Liver (tissue), 10 donors: ENCODE measurements at places on chromosomes 5 and 9.

GRCh38 chr9:86458191-86458855 is 104.1 kb upstream of the TUT7 start:
- no peak overlapping the region for H3K27ac ChIP-seq
- H3K4me3 ChIP-seq: no peak overlapping the region
- H3K27me3 ChIP-seq: no peaks in the 10 kb centered on the region
- no peaks in the 10 kb centered on the region for H3K36me3 ChIP-seq

DNA sequence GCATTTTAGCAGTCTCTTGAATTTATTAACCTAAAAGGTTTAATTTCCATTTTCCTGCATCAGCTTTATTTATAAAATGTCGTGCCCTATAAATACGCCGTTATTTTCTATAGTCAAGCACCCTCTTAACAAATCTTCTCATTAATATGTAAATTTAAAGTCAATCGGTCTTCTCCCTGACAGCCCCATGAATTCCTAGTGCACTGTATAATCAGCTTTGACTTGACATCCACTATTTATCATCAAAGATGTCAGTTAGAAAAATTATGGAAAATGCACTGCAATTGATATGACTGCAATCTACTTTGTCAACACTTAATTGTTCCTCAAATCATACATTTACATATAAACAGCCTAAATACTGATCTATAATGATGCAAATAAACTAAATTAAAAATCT is 83.4 kb downstream of the AP3B1 start:
- H3K36me3 ChIP-seq: peaks cover 3% of the 10 kb centered on the region
- DNase-seq: no peak
- H3K27ac ChIP-seq: no peak overlapping the region
- no peaks in the 10 kb centered on the region for H3K27me3 ChIP-seq
- no peaks in the 10 kb centered on the region for H3K4me1 ChIP-seq

DNA sequence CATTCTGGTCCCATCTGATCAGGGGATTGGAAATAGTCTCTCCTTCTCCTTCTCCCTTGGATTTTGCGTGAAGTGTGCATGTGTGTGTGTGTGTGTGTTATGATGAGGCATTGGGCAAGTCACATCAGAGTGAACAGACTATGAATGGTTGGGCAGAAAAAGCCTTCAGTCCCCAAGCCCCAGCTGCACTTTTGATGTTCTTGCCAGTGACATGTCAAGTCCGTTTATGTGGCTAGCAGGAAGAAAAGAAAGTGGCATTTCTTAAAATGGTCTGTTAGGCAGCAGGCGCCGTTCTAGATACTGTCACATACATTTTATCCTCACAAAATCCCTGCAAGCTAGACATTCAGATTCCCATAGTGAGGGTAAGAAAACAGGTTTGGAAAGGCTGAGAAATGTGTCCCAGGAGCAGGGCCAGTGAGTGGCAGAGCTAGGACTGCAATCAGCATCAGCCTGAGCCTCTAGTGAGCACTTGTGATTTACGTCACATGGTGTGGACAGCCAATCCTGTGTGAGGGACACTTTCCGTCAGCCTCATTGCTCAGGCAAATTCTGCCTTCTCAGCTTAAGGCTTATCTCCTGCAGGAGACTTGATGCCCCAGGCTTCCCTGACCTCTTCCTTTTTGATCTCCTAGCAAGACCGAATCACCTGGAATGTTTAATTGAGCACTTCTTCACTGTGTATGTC is 60.4 kb downstream of the GLRA1 start:
- H3K36me3 ChIP-seq: no peaks in the 10 kb centered on the region
- no peak overlapping the region for H3K4me3 ChIP-seq
- no peak overlapping the region for H3K27ac ChIP-seq
- no peak for DNase-seq
- H3K27me3 ChIP-seq: no peaks in the 10 kb centered on the region

- no peaks in the 10 kb centered on the region for H3K36me3 ChIP-seq
- DNase-seq: peak; percentile 69
- H3K4me1 ChIP-seq: peaks cover 5% of the 10 kb centered on the region
- no peaks in the 10 kb centered on the region for H3K27me3 ChIP-seq
Observed at GRCh38 chr9:98118640-98119601, at the start of gene TRIM14. Gene TRIM14, minus strand, starts transcription at chr9:98119222. Its CDS starts 34 bp downstream, at chr9:98119188.

DNA sequence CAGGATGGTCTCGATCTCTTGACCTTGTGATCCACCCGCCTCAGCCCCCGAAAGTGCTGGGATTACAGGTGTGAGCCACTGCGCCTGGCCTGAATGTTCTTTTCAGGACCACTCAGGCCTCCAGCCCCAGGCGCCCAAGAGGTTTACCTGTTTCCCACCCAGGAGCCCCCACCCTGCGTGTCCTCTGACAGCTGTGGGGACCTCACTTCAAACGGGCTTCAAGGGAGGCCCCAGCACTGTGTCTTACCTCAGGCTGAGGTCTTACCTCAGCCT is 19.1 kb upstream of the SLC6A19 start:
- H3K4me3 ChIP-seq: peak overlapping the region; percentile 55
- peak overlapping the region; percentile 75 for H3K27ac ChIP-seq
- H3K27me3 ChIP-seq: no peaks in the 10 kb centered on the region
- no peak for DNase-seq

GRCh38 chr9:127195976-127196825 is 68.4 kb upstream of the GARNL3 start:
- no peaks in the 10 kb centered on the region for H3K36me3 ChIP-seq
- no peaks in the 10 kb centered on the region for H3K27me3 ChIP-seq
- no peak overlapping the region for H3K27ac ChIP-seq
- DNase-seq: no peak

DNA sequence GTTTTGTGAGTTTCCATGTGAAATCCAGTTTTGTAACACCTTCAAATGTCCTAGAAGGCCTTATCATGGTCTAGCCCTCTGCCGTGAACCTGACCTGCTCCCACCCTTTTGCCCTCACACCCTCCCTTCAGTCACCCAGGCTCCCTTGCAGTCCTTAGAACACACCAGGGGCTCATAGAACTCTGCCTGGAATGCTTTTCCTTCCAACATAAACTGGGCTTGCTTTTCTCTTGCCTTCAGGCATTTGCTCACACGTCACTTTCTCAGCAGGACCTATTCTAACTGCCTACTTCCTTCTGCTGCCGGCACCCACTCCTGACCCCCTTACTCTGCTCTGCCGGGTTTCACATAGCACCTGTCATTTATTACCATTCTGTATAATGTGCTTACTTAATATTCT is 111.9 kb downstream of the PDE8B start:
- H3K27me3 ChIP-seq: no peaks in the 10 kb centered on the region
- H3K4me3 ChIP-seq: no peak overlapping the region
- no peak for DNase-seq
- no peaks in the 10 kb centered on the region for H3K36me3 ChIP-seq

DNA sequence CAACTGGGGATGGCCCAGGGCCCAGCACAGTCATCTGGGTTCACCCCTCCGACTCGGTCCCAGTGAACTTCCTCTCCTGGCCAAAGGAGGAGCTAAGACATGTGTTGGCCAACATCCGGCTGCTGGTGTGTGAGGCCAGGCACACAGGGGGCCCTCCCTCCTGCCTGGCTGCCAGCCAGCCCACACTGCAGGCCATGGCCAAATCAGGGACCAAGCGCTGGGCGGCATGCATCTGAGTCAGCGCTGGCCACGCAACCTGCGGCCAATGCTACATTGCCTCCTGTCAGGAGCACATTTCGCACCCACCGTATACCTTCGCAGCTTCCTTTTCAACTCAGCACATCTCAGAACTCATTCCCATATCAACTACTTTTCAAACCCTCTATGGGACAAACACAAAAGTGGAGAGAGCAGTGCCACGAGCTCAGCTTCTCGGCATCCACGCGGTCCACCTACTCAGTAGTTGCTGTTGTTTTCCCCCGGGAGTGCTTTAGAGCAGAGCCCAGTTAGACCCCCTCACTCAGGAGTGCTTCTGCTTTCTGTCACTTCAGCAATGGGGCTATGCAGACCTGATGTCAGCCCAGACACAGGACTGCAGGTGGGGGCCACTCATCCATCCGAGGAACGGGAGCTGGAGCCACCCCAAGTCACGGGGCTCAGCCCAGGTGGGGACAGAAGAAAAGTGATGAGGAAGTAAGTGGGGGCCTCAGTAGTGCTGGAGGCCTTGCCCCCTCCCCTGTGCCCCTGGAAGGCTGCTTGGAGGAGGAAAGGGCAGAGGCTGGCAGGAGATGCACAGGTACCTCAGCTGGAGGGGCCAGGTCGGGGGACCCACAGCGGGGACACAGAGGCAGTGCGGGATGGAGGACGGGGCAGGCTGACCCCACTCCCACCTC is 13.9 kb downstream of the NINJ1 start:
- peak overlapping the region; percentile 83 for H3K27ac ChIP-seq
- no peaks in the 10 kb centered on the region for H3K27me3 ChIP-seq
- peaks cover 17% of the 10 kb centered on the region for H3K36me3 ChIP-seq
- peaks cover 15% of the 10 kb centered on the region for H3K4me1 ChIP-seq
- peak; percentile 75 for DNase-seq

DNA sequence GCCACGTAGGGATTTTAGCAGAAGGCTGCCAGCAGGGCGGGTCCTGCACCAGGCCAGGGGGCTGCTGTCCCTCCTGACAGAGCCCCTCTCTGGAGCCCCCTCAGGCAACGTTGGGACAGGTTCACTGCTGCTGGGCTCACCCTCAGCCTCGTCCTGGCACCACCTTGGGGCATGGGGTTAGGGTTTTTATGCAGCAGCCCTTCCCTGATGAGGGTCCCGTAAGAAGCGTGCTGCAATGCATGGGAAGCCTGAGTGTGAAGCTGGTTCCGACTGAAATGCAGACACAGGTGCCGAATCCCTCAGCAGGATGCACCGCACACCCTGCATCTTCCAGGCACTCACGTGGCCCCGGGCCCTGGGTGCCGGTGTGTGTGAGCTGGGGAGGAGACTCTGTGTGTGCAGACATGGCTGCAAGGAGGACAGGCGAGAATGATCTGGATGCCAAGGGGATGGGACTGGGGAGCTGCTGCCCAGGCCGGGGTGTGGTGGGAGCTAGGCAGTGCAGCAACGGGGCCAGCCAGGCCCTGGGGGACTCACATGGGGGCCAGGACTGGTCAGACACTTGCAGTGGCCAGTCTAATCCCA is 27.1 kb downstream of the ZDHHC11B start:
- H3K4me1 ChIP-seq: peaks cover 30% of the 10 kb centered on the region
- no peaks in the 10 kb centered on the region for H3K36me3 ChIP-seq
- no peak overlapping the region for H3K4me3 ChIP-seq
- H3K27ac ChIP-seq: no peak overlapping the region

- no peak overlapping the region for H3K27ac ChIP-seq
- no peaks in the 10 kb centered on the region for H3K36me3 ChIP-seq
- no peaks in the 10 kb centered on the region for H3K27me3 ChIP-seq
- no peak overlapping the region for H3K4me3 ChIP-seq
- H3K4me1 ChIP-seq: no peaks in the 10 kb centered on the region
Observed at GRCh38 chr5:75824323-75824722, 107.1 kb upstream of the POC5 start.
